H4 (cell line): ENCODE measurements at places on chromosomes 16 and 17. TPM values are rescaled to one million over a fixed set of nuclear protein-coding genes. Genes with fewer than 3 reads are reported as not detected.
A peak's percentile ranks its signal among the peaks of the same experiment; 100 is the strongest.

DNA sequence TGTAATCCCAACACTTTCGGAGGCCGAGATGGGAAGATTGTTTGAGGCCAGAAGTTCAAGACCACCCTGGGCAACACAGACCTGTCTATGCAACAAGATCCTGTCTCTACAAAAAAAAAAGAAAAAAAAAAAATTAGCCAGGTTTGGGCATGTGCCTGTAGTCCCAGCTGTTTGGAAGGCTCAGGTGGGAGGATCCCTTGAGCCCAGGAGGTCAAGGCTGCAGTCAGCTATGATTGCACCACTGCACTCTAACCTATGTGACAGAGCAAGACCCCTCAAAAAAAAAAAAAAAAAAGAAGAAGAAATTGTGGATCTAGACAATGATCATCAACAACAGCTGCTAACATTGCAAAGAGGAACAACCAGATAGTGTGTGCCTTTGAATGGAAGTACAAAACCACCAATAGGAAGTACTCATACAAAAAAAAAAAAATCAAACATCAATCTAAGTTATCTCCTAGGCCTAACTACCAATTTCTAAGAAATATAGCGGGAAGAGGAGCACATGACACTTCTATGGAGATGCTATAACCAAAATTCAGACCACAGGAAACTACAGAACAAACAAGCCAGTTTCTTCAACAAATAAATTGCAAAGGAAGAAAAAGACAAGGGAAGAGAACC is 258.7 kb downstream of the MRTFB start:
- DNase-seq = no peak

- no peak for DNase-seq
These were observed 712 bp upstream of the SPECC1 start for GRCh38 chr17:20008242-20009051.

DNA sequence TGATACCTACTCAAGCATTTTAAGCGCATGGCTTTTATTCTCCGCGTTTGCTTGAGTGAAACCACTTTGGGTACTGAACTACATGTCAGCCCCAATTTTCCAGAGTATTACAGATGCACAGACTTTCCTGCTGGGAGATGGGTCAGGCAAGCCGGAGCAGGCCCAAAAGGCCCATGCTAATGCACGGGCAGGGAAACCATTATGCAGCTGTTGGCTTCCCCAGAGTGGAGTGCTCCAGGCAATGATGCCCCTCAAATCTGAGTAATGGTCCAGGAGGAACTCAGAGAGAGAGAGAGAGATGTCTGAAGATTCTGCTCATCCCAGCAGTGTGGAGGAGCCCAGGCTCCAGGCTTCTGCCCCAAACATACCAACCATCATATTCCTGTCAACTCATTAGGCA is 80.2 kb downstream of the CDH11 start:
- no peak for DNase-seq

GRCh38 chr17:49388692-49389513 is 25.8 kb downstream of the PHB1 start:
- no peak for DNase-seq

DNA sequence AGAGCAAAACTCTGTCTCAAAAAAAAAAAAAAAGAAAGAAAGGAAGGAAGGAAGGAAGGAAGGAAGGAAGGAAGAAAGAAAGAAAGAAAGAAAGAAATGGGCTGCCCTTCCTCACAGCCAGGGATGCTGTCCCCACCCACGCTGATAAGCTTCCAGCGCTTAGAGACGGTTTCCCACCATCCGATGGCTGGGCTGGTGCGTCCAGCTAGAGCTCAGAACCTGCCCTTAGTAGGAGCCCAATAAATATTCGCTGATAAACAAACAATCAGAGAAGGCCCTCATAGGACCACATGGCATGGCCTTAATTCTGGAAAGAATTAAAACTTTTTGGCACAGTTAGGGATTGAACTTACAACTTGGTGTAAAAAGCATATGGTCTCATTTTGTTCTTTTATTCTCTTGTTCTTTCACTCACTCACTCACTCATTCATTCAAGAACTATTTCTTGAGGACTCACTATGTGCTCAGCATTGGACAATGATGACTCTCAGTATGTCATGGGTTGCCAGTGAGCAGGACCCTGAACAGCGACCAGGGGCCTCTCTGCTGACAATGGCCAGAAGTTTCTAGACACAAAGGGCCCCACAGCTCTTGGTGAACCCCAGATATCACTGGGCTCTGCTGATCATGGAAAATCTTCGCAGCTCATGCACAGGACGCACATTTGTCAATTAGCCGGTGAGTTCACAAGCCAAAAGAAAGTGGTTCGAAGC is 32.5 kb upstream of the TNRC6C start:
- no peak for DNase-seq

- no peak for DNase-seq
These were observed 11.5 kb downstream of the NHERF1 start for GRCh38 chr17:74759941-74760340.

GRCh38 chr16:88009563-88010342 is 58.5 kb downstream of the BANP start:
- DNase-seq = no peak

DNA sequence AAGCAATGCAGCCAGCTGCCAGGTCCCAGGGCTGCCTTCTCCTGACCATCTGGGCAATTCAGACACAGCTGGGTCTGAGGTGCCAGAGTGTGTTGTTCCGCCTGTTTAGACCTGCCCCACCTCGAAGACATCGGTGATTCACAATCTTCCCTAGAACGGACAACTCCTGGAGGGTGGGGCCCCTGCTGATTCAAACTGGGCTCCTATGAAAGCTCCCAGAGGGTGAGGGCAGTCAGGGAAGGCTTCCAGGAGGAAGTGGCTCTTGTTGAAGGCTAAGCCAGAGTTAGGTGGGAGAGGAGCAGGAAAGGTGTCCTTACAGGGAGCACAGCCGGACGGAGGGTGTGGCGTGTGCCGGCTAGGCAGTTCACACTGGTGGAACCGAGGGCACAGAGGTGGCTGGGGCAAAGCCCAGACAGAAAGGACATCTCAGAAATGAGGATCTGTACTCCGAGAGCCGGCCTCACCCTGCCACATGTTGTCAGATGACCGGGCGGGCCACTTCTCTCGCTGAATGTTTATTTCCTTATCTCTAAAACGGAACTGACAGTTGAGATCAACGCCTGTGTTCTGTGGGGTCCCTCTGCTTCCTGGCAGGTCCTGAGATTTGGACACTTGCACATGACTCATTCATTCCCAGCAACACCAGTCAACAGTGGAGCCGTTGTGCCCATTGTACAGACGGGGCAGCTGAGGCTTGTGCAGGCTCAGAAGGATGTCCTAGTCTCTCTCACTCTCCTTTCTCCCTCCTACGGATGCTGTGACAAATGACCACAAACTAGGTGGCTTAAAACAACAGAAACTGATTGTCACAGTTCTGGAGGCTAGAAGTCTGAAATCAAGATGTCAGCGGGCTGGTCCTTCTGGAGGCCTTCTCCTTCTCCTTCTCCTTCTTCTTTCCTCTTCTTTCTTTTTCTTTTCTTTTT is 26.9 kb upstream of the LITAF start:
- peak; percentile 48 for DNase-seq

- DNase-seq = peak; percentile 34
These were observed 82.0 kb upstream of the PLCG2 start for GRCh38 chr16:81696961-81697615.

GRCh38 chr16:27123795-27124409 is 57.2 kb downstream of the C16orf82 start:
- peak; percentile 29 for DNase-seq

- DNase-seq = no peak
These were observed 27.0 kb downstream of the RNF135 start for GRCh38 chr17:30997842-30998241.

DNA sequence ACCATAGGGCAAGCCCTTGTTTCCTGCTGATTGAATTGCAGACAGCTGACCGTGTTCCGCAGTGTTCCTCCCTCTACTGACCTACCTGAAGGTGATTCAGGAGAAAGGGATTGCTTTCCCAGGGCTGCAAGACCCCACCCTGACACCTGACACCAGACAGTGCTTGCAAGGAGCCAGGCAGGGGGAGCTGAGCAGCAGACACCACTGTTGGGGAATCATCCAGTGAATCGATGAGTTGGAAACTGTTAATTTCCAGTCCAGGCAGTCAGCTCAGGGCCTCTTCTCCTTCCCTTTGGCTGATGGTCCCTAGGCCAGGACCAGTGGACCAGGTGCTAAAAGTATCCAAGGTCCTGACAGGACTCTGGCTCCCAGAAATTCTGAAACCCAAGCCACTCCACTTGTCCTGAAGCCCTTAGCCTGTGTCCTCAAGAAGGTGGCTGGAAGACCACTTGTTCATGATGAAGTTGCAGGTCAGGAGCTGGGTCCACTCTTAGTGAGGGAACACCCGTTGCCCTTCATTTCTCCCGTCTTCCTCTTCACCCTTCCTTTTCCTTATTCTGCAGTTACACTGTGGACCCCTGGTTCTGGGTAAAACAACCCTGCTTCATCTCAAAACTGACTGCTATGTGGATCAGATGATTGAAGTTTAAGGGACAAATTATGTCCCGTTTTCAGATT is 9.5 kb upstream of the UNK start:
- peak; percentile 47 for DNase-seq

GRCh38 chr17:39212195-39212810 is 12.2 kb downstream of the RPL19 start:
- DNase-seq = no peak

The GP1BA gene
- total RNA-seq = not detected in 2 replicates

The CCL8 gene
- total RNA-seq = not detected in 2 replicates

The TBC1D3L gene
- total RNA-seq = 0.92 and 1.2 TPM in 2 replicates

The PABPN1L gene
- not detected in 2 replicates for total RNA-seq

The NUP85 gene
- total RNA-seq = 59.3 and 71.5 TPM in 2 replicates
